Cortex of kidney (tissue), 1 donor: ENCODE measurements at places on chromosomes 13 and 19.

GRCh38 chr13:33003458-33004019 lies 12.7 kb upstream of the KL start:
- no peak for DNase-seq

DNA sequence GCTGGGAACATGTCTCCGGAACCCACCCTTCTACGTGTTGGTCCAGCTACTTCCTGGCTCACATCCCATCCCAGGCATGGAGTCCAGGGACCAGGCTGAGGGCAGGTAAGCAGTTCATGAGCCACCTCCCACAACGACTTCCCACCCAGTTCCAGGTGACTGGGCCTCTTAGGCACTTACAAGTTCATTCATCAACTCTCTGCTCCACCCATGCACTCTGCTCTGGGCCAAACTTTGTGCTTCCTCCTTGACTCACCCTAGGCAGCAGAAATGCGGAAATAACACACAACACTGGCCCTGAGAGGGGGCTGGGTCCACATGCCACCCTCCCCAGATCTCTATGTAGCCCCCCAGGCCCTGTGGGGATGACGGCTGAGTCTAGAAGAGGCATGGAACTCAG lies 20.5 kb downstream of the IQCN start:
- DNase-seq: no peak

DNA sequence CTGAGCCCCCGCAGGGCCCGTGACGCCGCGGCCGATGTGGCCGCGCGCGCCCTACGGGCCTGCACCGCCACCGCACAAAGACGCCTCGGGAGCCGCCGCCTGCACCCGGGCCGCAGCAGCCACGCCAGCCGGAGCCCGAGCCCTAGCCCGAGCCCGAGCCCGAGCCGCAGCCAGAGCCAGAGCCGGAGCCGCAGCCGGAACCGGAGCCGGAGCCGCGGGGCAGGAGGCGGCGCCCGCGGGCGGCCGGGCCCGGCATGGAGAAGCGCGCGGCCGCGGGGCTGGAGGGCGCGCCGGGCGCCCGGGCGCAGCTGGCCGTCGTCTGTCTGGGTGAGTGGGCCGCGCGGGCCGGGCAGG lies 379 bp downstream of the LRP3 start:
- no peak for DNase-seq

DNA sequence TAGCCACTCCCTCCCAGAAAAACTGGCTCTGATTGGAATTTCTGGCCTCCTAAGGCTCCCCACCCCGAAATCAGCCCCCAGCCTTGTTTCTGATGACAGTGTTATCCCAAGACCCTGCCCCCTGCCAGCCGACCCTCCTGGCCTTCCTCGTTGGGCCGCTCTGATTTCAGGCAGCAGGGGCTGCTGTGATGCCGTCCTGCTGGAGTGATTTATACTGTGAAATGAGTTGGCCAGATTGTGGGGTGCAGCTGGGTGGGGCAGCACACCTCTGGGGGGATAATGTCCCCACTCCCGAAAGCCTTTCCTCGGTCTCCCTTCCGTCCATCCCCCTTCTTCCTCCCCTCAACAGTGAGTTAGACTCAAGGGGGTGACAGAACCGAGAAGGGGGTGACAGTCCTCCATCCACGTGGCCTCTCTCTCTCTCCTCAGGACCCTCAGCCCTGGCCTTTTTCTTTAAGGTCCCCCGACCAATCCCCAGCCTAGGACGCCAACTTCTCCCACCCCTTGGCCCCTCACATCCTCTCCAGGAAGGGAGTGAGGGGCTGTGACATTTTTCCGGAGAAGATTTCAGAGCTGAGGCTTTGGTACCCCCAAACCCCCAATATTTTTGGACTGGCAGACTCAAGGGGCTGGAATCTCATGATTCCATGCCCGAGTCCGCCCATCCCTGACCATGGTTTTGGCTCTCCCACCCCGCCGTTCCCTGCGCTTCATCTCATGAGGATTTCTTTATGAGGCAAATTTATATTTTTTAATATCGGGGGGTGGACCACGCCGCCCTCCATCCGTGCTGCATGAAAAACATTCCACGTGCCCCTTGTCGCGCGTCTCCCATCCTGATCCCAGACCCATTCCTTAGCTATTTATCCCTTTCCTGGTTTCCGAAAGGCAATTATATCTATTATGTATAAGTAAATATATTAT lies 6.1 kb downstream of the FOSB start:
- DNase-seq: no peak
